CD4-positive, alpha-beta T cell treated with Interleukin-21 for 1 hour (primary cell): ENCODE measurements at places on chromosomes 1 and 21.

GRCh38 chr1:107649023-107649422, 316.0 kb downstream of the VAV3 start:
- peak; percentile 8 for DNase-seq

DNA sequence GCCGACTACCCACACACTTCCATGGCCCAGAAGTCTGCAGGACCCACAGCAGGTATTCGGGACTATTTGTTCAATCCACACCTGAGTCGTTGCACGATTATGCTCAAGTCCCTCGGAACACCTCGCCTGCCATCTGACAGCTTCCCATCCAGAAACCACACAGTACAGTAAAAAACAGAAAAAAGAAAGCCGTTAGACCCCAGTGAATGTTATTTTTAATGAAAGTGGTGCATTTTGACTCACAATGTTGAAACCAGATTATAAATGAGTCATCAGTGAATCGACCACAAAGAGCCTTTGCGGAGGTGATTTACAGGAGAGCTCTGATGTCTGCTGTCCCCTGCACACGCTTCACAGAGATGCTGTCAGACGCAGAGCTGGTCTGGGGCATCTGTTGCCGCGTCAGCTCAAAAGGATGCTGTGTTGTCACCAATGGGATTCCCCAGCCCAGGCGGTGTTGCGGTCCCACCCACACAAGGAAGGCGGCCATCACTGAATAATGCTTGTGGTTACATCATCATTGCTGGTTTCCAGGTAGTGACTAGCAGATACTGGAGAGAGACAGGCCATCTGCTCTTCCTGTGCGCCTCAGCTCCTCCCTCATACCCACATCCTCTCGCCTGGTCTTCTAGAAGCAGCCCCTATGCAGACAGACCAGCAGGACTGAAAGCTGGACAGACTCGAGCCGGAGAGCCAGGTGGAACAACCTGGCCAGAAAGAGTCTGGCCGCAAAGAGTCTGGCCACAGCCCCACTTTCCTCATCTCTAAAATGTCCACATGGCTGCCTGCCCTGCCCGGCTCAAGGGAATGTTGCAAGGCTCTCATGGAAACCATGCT, 116.8 kb downstream of the TOMM20 start:
- DNase-seq = peak; percentile 98

- no peak for DNase-seq
These were observed 76.3 kb upstream of the LRRC7 start for GRCh38 chr1:69491416-69491815.

GRCh38 chr21:15751546-15751945, 21.8 kb downstream of the USP25 start:
- DNase-seq = no peak

DNA sequence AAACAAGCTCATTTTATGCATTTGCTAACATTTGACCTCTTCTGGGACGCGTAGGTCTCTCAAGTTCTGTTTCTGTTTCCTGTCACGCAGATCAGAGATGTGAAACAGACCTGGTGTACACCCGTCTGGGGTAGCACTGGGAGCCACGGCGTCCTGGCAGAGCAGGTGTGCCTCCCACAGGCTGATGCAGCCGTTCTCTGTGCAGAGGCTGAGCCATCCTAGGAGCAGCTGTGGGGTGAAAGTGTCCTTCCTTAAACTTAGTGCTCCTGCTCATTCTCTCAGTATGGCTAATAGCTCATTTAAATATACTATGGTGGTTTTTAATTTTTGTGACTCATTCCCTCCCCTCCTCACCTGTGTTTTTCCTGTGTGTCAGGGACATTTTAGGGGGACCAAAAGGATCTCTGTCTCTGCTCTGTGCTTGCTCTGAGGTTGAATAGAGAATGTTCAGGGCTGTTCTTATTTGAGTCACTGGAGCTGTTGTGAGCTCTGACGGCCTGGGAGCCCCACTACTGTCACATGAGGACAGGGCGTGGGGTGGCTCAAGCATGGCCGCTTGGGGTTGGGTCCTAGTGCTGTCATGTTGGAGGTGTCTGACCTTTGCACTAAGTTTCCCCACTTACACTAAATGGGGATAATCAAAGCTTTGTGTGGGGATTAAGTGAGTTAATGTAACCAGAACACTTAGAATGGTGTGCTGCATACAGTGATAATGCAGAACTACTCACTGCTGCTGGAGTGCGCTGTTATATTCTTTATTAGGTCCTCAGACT, 43.0 kb downstream of the GALNT2 start:
- DNase-seq = peak; percentile 28
